ENCODE measurements at places on chromosomes 1 and 21.
A peak's percentile ranks its signal among the peaks of the same experiment; 100 is the strongest.

GRCh38 chr1:197902131-197902453 is 338 bp upstream of the C1orf53 start:
- DNase-seq: no peak

GRCh38 chr1:182802006-182802803 is 12.6 kb downstream of the NPL start:
- no peak for DNase-seq

GRCh38 chr1:164735315-164736052 is 176.5 kb downstream of the PBX1 start:
- no peak for DNase-seq

DNA sequence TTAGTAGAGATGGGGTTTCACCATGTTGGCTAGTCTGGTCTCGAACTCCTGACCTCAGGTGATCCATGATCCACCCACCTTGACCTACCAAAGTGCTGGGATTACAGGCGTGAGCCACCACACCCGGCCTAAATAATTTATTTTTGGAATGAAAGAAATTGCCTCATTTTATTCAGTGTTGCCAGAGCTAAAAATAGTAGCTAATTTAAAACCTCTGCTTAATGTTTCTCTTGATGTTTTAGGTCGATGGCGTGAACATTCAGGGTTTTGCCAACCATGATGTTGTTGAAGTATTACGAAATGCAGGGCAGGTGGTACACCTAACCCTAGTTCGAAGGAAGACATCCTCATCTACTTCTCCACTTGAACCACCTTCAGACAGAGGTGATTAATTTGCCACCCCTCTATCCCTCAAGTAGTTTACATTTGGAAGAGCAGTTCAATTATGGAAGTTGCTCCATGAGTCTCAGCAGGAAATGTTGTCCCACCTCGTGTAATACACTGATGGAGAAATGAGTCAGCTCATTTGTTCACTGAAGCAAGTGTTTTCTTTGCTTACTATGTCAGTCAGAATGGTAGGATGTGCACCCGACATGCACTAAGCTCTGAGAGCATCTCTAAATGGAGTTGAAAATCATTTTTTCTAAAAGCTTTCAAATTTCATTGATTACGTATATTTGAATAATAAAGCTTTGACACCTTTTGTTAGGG is 54.9 kb downstream of the PATJ start:
- no peak for DNase-seq

DNA sequence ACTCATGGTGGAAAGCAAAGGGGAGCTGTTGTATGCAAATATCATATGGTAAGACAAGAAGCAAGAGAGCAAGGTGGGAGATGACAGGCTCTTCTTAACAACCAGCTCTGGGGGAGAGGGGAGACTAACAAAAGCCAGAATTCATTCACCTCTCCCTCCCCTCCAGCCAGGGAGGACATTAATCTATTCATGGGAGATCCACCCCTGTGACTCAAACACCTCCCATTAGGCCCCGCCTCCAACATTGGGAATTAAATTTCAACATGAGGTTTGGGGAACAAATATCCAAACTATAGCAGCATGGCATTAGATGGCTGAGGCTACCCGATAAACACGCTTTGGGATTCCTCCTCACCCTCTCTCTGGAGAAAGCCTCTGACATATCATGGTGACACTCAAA is 210.6 kb downstream of the RHOU start:
- DNase-seq: no peak

- DNase-seq: no peak
These were observed 190.6 kb downstream of the FGGY start for GRCh38 chr1:59487335-59488031.

DNA sequence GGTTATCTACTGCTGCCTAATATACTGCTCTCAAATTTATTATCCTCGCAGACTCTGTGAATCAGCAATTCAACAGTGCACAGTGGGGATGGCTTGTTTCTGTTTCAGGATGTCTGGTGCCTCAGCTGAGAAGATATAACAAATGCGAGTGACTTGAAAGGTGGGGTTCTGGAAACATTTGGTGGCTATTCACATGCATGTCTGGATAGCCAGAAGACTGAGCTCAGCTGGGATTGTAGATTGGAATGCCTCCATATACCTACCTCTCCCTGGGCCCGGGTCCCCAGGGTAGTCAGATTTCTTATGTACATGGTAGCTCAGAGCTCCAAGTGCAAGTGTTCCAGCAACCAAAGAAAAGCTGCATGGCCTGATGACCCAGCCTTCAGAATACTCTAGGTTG is 176.3 kb downstream of the IER5 start:
- DNase-seq: no peak

DNA sequence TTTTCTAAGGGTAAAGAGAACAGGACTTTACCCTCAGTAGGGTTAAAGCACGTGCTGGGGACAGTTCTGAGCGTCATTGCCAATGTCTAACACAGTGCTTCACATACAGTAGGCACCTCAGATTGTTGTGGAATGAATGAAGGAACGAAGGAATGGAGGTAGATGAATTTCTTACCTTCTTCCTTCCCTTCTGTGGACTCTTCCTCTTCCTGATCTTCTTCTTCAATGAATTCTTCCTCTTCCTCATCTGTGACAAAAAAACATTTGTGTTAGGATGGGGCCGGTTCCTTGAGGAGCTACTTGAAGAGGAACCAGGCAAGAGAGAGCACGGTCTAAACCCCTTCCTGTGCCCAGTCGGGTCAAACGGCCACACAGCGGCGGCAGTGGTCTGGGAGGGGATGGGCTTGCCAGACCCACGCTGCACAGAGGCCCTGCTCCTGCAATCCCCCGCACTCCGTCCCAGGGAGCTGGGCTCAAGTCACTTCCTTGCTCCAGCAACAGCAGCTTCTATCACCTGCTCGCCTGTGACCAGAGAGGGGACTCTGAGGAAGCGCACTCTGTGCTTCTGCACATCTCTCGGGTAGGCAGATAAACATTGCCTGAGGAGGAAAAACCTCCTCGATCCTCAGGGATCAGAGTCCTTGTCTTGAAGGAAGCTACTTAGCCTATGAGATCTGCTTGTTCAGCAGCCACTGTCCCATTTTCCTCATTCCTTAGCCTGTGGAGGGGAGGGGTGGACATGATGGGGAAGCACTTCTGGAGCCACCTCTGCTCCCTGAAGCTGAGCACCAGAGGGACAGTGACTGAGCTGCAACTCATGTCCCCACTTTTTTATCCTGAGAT is 8.0 kb upstream of the SLC30A2 start:
- DNase-seq: no peak

GRCh38 chr1:88188038-88188437 is 496.0 kb upstream of the PKN2 start:
- DNase-seq: no peak

- DNase-seq: peak; percentile 84
These were observed 1.6 kb downstream of the KCNE1 start for GRCh38 chr21:34510148-34511142.

DNA sequence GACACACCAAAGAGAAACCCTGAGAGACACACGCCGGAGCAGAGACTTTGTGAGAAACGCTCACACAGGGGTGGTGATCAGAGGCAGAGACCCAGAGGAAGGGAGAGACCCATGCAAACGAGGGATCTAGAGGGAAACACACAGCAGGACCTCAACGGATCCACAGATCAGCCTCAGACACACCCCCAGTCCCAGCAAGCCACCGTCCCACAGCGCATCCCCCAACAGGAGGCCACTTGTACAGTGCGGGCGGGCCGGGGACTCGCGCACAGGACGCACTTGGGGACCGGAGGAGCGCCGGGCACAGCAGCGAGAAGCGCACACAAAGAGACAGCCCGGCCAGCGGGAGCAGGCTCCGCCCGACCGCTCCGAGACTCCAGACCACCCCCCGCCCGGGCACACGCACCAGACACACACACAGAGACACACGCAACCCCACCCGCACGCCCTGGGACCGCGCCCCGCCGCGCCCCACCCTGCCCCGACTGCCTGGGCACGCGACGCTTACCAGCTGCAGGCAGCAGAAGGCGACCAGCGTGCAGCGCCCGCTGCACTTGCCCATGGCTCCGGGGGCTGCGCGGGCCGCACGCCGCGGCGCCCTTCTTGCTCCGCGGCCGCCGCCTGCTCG is 587 bp downstream of the NKAIN1 start:
- no peak for DNase-seq

All from heart right ventricle (tissue), 16 donors.